Regular cardiac myocyte (primary cell): ENCODE measurements at places on chromosomes 4 and X. TPM values are rescaled to one million over a fixed set of nuclear protein-coding genes. Genes with fewer than 3 reads are reported as not detected.

Gene PRDM8
- total RNA-seq: 5.4 and 8.8 TPM in 2 replicates

Gene HTN3
- total RNA-seq: not detected in 2 replicates

Gene TLL1
- 0.38 and 0.85 TPM in 2 replicates for total RNA-seq

Gene XAGE1A
- not detected in 2 replicates for total RNA-seq

Gene CYTL1
- total RNA-seq: 0.19 TPM in 1 of 2 replicates, not detected in the other

Gene BRCC3
- 11.0 and 22.0 TPM in 2 replicates for total RNA-seq

Gene RBMX
- 134 and 227 TPM in 2 replicates for total RNA-seq

Gene MTTP
- total RNA-seq: under 0.01 TPM in 2 replicates

Gene MAOB
- under 0.01 and 0.56 TPM in 2 replicates for total RNA-seq

Gene LINC00632
- 5.2 and 5.4 TPM in 2 replicates for total RNA-seq

Gene ZDHHC15
- 0.19 and 0.56 TPM in 2 replicates for total RNA-seq
